AG09319 (cell line): ENCODE measurements at places on chromosomes 12 and 14.
A peak's percentile ranks its signal among the peaks of the same experiment; 100 is the strongest.

DNA sequence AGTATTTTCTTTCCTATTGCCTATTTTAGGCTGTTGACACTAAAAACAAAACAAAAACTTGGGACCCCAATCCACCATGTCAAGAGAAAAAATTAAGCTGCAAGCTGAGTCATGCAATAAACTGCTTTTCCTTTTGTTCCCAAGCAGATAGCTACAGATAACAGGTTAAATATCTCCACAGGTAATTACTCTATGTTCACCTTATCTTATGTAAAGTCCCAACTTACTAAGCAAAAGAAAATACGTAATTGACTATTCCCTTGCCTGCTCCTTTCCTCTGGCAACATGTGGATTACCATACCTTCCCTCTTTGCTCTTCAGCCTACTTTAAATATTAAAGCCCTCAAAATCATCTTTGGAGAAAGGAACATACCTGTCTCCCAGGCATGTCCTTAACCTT is 19.2 kb upstream of the COX16 start:
- DNase-seq, result no peak

DNA sequence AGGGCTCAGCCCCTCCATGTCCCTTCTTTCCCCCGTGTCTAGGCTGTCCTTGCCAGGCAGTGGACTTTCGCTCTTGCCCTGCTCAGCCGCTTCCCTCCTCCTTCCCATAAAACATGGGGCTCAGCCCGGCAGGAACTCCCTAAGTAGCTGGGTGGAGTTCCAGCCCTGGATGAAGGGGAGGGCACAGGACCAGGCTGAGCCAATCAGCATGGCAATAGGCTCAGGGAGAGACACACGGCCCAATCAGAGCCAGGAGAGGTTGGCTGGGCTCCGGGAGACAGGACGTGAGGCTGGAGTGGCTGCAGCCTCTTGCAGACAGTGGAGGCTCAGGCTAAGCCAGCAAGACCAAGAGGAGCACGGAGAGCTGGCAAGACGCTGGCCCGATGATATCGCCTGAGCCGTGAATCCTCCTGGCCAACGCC is 54.3 kb downstream of the GALNT9 start:
- no peak for DNase-seq

DNA sequence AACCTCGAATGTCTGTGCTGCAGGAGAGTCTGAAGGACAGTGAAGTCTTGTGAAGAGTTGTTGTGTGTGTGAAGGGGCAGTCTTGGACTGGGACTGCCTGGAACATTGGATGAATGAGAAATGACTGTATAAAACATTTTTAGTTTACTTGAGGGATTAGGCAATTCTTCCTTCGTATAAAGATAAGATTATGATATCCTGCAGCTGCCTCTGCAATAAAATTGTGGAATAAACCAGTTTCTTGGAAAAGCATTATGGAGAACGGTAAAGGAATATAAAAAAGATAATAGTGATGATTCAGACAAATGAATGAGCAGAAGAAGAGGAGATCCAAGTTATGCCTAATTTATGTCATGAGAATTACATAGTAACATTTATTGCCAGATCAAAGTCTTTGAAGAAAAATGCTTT is 30.9 kb upstream of the LUM start:
- no peak for DNase-seq

DNA sequence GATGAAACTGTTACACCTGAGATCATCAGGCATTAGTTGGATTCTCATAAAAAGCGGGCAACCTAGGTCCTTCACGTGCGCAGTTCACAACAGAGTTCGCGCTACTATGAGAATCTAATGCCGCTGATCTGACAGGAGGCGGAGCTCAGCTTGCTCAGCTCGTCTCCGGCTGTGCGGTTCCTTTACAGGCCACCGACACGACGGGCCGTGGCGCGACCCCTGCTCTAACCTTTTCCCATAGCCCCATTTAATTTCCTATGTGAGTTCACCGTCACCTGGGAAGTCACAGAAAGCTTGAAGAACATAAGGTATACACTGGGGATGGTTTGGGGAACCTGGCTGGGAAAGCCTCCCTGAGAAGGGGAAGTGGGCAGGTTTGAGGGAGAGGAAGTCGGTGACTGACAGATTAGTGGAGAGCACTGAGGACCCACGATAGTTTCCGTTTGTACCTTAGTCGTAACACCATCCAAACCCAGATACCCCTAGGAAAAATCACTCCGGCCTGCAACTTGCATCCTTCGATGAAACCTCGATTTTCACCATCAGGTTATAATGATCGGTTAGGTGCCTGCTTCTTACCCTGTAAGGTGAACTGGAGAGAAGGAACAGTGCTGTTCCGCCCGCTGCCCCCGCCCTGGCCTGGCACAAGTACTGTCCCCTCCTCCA is 2.8 kb upstream of the AAAS start:
- no peak for DNase-seq

- no peak for DNase-seq
Measured at GRCh38 chr12:78403681-78404080, 460.9 kb upstream of the SYT1 start.

- DNase-seq, result no peak
Measured at GRCh38 chr14:87952307-87953094, 40.5 kb downstream of the GALC start.

- DNase-seq, result no peak
Measured at GRCh38 chr14:64573109-64573508, 23.3 kb downstream of the PPP1R36 start.

DNA sequence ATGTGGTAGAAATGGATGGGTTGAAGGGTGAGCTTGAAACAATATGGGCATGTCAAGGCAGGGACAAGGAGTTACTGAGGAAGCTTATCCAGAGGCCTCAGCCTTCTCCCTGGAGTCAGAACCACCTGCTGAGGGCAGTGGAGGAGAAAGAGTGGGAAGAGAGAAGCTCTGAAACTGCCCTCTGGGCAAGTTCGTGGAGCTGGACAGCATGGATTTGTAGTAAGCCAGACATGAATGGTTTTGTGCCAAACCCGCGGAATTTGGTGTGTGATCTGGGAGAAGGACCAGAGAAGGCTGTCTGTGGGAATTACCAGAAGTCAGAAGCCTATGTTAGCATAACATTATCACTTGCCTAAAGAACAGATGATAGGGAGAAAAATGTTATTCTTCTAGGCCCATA is 164.8 kb downstream of the SLC41A2 start:
- DNase-seq, result peak; percentile 81

- no peak for DNase-seq
Measured at GRCh38 chr12:47721431-47721973, 3.8 kb downstream of the ENDOU start.

GRCh38 chr12:26135010-26135420 is 10.2 kb upstream of the BHLHE41 start:
- no peak for DNase-seq

- no peak for DNase-seq
Measured at GRCh38 chr12:112924986-112925385, 13.3 kb upstream of the OAS3 start.

- no peak for DNase-seq
Measured at GRCh38 chr14:73810478-73811163, 41.0 kb upstream of the PTGR2 start.

GRCh38 chr14:46574221-46574977 is 77.2 kb downstream of the RPL10L start:
- DNase-seq, result no peak
